ENCODE measurements at places on chromosomes 7 and 10.

- no peak for DNase-seq
These were observed 66.5 kb upstream of the TNS3 start for GRCh38 chr7:47648275-47648925.

DNA sequence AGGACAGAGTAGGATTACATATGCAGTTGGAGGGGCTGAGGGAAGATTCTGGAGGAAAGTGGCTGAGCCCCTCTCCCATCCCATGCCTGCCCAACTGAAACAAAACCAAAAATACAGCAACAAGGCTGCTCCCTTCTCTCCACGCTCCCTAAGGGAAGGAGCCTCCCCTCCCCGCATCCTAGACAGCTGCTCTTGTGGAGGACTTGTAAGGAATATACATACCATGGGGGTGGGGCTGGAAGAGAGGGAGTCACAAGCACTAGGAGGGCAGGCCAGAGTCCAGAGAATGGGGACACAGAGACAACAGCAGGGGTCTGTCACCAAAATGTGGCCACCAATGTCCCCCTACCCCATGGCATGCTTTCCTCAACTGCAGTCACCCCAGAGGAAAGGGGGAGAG is 13.2 kb downstream of the LDB1 start:
- no peak for DNase-seq

DNA sequence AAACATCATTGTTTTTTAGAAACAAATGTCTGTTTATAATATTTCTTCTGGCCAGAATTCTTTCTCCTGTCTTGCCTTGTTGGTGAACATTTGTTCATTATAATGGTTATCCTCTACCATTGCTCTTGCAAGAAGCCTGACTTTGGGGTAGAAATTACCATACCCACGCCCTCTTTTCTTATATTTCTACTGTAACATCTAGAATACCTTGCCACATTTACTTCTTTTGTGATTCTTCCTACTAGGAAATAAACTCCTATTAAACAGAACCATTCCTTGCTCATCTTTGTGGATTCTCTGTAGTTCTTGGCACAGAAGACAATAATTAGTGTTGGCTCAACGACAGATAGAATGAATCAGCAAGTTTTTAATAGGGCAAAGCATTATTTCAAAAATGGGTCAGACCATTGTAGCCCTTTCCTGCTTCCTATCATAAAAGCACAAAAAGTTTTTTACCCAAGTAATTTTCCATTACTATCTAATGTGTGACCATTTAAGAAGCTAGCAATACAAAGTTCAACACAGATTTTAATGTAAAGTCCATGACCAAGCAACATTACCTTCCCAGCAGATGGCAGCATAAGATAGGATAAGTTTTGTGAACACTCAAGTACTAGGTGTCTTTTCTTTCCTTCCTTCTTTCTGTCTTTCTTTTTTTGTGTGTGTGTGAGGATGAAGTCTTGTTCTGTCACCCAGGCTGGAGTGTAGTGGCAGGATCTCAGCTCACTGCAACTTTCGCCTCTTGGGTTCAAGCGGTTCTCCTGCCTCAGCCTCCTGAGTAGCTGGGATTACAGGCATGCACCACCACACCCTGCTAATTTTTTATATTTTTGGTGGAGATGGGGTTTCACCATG is 270.4 kb downstream of the HGF start:
- DNase-seq, result no peak

GRCh38 chr10:93471110-93471651 is 11.0 kb downstream of the MYOF start:
- no peak for DNase-seq

- DNase-seq, result no peak
These were observed 16.9 kb upstream of the ZNF777 start for GRCh38 chr7:149477494-149478443.

DNA sequence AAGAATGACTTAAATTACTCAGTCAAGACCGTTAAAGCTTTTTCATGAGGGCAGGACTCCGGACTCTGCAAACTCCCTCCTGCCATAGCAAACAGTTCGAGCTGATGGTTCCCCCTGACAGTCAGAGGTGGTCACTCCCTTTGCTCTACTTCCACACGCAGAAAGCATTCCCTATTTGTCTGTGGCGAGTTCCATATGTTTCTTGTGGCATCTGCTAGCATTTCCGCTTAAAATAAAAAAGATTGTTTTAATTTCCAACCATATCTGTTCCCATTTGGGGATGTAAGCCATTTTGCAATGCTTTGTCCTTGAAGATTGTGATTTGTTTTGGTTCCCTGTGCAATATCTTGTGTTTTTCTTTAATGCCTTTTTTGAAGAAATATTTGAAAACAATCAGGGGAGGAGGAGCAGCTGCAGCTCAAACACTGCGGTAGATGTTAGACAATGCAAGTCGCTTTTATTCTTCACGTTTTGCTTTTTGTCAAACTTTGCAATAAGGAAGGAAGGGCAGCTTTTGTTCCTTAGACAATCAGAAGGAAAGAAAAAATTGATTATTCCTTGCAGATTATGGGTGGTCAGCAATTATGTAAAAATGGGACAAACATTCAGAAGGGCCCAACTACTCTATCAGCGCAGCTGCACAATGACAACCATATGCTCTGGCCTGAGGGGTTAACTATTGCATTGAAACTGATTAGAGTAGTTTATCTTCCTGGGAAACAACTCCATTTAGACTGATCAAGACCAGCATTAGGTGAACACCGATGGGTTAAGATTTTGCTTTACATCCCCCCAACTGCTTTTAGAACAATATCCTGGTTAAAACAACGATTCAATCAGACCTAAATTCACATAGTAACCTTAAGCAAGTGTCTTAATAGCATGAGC is 425.8 kb upstream of the NRP1 start:
- DNase-seq, result no peak

DNA sequence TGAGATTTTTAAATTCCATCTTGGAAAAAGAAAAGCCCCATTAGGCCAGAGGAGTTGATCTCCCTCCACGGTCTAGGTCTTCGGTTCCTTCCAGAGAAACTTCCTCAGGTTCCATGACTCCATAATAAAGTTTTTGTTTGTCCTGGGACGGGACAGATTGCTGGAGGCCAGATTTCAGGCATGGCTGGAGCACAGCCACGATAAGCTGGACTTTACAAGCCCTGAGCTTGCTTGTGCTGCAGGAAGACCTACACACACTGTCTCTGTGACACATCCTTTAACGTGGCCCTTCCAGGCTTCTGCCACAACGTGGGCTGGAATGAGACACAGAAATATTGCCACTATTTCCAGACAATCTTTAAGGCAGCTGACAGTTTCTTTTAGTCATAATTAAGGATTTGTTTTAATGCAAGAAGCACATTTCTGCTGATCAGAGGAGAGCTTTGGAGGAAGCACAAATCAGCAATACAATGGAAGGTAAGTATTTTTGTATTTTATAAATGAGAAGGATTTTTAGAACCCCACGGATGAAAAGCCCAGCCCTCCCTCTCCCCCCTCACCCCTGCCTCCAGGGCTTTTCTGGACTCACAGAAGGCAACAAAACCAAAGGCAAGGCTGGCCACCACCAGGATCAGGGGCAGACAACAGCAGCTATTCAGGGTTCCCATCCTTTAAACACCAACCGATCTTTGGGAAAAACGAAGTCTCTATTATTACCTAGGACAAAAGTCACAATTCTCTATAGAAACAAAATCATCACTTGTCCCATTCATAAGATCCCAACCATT is 6.5 kb downstream of the CTBP2 start:
- no peak for DNase-seq

GRCh38 chr10:209357-209756 is 74.1 kb downstream of the ZMYND11 start:
- no peak for DNase-seq

- no peak for DNase-seq
These were observed 46.5 kb upstream of the RSU1 start for GRCh38 chr10:16863766-16864165.

GRCh38 chr10:80619036-80619435 is 81.3 kb downstream of the SH2D4B start:
- no peak for DNase-seq

- no peak for DNase-seq
These were observed 169.1 kb downstream of the IMMP2L start for GRCh38 chr7:111393011-111393754.

DNA sequence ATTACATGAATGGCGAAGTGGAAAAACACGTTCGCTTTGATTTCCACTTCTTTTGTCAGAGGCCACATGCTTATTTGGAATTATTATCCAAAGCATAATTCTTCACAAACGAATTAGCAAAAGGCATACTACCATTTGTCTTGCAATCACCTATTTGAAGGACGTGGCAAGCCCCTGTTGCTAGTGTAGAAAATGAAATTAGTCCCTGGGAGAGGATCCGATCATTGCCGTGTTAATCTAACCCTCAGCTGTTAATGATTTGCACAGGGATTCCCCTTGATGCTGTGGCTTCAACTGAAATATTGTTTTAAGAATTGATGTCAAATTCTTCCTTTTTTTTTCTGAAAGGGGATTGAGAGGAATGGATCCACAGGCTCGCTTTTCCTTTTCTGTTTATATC is 4.6 kb downstream of the AGMO start:
- DNase-seq, result no peak

DNA sequence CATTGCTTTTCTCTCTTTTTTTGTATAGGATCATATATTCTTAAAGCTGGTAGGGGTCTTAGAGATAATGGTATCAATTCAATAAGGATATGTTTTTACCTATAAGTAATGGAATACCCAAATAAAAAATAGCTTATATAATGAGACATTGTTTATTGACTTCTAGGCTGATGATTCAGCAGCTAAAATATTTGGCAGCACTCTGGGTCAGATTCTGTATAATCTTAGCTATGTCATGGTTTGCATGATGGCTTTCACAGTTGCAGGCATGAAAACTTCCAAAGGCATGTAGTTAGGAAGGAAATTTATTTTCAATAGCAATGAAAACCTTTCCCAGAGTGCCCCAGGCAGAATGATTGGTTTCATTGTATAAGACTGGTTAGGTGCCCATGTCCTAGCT is 32.1 kb upstream of the A1CF start:
- DNase-seq, result no peak

DNA sequence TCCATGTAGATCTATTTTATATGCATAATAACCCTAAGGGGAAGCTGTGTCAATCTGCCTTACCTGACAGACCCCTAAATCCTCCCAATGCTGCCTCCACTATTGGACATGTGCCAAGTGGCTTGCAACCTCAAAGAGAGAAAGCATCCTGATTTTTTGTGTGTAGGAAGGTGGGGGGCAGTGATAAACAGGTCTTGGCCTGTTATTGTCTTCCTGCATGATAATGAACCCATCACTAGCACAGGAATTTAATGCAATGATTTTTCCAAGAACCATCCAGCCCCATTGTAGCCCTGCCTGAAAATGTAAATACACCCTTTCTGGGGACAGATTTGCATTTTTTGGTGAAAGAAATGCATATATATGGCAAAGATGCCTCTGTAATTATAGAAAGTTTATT is 850.2 kb downstream of the LRMDA start:
- no peak for DNase-seq

- no peak for DNase-seq
These were observed 128.0 kb downstream of the ADRA2A start for GRCh38 chr10:111204838-111205237.

- DNase-seq, result no peak
These were observed 36.0 kb upstream of the RSU1 start for GRCh38 chr10:16853201-16853600.

DNA sequence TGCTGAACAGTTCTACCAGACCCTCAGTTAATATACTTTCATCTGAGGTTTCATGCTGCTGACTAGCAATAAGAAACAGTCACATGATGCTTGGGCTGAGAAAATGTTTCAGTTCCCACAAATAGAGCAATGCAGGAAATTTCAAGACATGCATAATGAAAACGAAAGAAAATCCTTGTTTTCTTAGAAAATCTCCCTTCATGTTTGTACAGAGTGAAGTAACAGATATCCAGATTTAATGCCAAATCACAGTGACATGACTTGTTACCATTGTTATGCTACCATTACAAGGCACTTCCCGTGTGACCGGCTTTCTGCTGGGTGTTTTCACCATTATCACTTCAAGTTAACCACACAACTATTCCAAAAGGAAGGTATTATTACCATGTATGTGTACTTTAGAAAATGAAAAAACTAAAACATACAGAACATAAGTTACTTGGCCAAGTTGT is 121.7 kb downstream of the DOCK4 start:
- DNase-seq, result no peak

DNA sequence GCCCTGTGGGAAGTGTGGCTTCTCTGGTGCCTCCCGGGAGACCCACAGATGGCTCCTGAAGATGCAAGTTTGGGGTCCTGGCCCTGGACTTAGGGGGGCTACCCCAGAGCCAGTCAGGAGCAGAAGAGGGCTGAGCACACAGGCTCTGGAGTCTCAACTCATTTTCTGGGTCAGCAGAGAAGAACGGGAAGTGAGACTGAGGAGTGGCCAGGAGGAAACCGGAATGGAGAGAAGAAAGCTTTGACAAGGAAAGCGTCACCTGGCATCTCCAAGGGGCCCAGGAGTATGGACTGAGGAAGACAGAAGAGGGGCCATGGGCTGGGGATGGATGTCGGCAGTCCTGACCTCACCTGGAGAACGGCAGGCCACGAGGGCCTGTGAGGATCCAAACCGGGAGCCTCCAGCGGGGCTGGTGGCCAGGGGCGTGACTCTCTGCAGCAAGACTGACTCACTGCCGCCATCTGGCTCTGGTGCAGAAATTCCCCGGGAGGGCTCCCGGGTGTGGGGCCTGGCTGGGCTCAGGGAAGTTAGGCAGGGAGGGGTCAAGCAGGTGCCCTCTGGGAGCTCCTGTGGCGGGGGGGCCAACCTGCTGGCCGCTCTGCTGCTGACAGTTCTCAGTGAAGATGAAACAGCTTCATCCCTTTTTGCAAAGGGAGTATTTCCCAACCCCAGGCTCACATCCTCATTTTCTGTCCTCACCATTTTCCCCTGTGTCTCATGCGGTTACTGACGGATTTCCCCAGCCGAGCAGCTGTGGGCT is 23.6 kb downstream of the DAGLB start:
- DNase-seq, result no peak

DNA sequence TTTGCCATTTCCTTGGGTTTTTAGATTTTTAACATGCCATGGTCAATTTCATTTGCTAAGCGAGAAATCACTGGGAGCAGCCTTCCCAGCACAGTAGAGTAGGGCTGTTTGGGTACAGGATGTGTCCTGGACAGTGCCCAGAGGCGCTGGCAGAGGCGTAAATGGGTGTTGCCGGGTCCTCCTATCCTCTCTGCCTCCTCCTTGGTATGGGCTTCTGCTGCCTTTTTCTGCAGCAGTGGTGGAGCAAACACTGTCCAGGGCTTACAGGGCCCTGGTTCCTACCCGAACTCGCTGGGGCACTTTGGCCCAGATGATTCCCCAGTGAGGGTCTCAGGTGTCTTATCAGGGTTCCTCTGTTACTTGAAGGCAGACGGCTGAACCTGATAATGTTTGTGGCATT is 298.3 kb downstream of the RPS24 start:
- no peak for DNase-seq

- no peak for DNase-seq
These were observed 453.2 kb downstream of the TNS3 start for GRCh38 chr7:47128700-47129099.

DNA sequence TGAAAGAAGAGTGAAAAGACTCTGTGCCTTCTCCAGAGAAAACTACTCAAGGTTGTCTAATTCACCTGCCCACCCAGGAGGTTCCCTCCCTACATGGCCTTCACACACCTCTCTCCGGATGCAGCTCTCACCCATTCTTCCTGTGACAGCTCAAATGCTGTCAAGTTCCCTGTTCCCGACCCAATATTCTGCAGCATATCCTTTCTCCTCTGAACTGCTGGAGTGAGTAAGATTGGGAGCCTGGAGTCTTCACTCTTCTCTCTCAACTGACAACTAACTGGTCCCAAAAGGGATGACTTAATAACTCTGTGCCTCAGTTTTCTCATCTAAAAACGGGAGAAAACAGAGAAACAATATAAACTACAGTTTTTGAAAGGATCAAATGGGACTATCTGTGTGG is 5.1 kb downstream of the TMEM26 start:
- no peak for DNase-seq

Data from stimulated activated CD8-positive, alpha-beta memory T cell treated with anti-CD3 and anti-CD28 coated beads, Interleukin-4, amount 100 ng/mL, for 24 hours (primary cell).